CD4-positive, alpha-beta T cell treated with Interleukin-15 for 1 hour (primary cell): ENCODE measurements at places on chromosomes 6 and 20.

DNA sequence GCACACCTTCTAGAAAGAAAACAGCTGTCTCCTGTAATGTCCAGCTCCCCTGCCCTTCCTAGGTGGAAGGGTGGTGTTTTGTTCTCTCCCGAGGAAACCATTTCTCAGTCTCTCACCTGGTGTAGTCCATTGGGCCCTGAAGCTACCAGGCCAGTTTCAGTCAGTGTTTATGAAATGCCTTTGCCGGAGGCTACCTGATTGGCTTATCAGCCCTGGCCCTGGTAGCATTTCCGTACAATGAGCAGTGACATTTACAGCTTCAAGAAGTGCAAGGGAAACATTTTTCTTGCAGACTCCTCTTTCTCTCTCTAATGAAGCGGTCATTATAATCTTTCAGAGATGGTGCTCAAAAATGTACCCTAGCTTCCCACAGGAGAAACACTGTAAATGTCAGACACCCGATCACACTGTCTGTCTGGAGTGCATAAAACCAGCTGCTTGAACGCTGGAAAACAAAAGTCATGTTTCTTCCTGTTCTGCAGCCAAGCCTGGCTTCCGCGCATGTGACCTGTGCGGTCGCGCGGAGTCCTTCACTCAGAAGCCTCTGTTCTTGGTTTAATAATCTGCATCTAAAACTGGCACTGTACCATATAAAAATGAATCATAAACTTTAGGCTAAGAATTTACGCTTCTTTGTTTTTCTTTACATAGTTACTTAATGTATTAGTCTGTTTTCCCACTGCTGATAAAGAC is 28.4 kb upstream of the SAYSD1 start:
- no peak for DNase-seq

- DNase-seq: no peak
Observed at GRCh38 chr6:20055916-20056315, 156.4 kb downstream of the MBOAT1 start.

DNA sequence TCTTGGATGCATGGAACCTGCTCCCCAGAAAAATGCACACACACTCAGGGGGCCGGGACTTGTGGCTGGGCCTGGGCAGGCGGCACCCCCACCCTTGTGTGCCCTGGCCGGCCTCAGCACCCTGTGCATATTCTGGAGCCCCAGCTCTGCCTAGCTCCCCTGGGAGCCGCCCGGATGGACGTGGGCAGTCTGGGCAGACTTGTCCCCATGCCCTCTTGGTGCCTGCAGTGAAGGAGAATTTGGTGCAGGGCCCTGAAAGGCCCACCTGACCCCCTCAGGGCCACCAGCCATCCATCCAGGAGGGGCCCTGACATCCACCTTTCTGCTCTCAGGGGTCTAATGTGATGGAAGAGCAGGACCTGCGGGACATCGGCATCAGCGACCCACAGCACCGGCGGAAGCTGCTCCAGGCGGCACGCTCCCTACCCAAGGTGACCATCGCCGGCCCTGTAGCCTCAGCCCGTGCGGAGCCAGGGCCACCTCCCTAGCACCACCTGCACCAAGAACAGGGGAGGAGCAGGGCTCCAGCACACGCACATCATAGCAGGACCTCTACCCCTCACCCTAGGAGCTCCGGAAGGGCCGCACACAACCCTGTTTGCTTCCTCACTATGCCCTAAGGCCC is 62.8 kb downstream of the TCP11 start:
- DNase-seq: no peak

GRCh38 chr20:58542411-58543095 is 27.4 kb upstream of the APCDD1L start:
- DNase-seq: no peak

DNA sequence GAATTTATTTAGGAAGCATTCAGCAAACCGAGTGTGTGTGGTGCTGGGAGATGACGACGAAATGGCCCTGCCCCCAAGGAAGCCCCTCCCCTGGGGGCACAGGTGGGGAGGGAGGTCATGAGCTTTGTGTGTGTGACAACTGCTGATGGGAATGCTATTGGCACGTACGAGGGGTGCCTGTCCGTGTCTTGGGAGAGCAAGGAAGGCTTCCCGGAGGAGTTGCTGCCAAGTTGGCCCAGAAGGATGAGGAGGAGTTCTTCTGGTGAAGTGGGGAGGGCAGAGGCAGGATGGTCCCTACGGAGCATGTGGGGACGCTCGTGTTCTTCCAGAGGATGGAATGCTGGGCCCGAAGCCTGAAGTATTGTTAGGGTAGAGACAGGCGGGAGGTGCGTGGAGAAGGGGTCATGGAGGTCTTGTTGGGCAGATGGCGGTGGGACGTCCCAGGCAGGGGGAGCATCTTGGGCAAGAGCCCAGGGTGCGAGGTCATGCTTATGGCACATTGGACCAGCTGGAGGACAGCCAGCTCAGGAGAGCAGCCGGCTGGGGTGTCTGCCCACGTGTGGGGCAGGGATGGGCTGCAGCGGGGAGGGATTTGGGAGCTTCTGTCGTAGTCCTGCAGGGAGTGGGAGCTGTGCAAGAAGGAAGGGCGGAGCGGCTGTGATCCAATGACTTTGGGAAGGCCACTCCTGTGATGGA is 46.1 kb downstream of the SYNJ2 start:
- DNase-seq: no peak
